Ammon's horn (tissue), 1 donor: ENCODE measurements at places on chromosomes 12 and 14.
A peak's percentile ranks its signal among the peaks of the same experiment; 100 is the strongest.

DNA sequence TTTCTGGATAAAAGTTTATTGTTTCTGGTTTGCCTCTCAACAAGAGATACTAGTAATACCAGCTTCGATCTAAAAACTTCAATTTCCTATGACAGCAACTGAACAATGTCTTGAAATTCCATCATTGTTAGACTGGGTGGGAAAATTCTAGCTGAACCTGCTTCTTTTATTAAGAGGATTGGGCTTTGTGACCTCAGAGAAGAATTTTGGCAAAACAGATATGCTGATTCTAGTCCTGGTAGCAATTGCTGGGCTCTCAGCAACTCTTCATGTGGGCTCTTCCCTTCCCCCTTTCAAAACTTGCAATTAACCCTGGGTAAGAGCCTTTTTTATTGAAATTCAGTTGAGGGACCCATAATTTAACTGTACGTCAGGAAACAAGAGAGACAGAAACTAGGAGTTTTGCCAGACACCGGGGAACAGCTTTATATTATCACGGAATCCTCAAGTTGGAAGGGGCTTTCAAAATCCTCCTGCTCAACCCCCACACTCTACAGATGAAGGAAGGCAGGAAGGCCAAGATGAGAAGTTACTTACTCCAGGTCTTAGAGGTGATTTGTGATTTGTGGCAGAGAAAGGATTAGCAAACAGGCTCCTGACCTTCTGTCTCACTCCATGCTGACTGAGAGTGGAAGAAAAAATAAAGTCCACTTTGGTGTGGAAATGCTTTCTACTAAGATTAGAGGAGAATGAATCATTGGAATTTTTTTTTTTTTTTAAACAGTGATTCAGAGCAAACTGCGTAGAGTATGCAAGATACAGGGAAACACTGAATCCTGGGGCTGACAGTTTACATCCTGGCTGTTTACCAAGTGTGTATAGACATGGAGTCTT is 239.0 kb upstream of the ATP2B1 start:
- no peak for DNase-seq

GRCh38 chr12:91056488-91056887 is 1.3 kb downstream of the KERA start:
- no peak for DNase-seq

GRCh38 chr14:77224212-77224611 is 42.6 kb downstream of the TMEM63C start:
- DNase-seq = no peak

DNA sequence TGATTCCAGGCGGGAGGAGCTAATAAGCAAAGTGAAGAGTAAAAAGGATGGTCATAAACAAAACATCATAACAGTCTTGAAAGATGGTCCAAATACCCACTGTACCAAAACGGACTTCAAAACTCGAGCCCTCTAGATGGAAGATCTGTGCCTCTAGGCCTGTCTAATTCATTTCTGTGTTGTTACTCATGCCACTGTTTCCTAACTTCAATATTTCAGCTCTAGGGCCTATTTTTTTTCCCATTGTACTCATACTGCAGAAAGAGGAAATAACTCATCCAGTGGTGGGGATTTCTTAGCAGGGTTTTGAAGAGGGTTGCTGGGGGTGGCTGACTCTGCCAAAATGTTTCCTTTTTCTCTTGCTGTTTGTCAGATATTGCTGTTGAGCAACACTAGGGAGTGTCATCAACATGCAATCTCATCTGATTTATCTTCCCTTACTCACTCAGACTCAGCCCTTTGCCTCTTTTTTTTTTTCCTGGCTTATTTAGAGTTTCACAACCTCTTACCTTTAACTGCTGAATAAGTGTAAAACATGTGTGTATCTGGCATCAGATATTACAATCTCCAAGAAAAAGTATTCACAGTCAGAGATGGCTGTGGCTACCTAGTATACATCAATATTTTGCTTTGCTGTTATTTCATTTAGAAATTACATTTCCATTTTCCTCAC is 189.6 kb downstream of the DUSP6 start:
- DNase-seq = peak; percentile 74

DNA sequence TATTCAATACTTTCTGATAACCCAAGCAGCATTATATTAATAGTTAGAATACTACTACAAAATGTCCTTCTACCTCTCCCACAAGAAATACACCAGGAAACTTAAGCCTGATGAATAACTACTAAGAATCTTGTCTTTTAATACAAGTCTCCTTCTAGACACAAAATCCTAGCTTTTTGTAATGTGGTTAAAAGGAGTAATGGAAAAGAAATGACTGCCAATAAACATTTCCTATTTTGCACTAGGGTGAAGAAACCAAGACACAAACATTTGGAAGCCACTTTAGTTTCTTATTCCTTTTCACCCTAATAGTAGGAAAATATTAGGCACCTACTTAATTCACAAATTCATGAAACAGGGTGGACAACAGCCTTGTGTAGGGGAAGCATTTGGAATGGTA is 51.3 kb upstream of the TTC7B start:
- DNase-seq = no peak

- DNase-seq = no peak
Observed at GRCh38 chr14:68409387-68409786, 383.5 kb downstream of the ZFP36L1 start.

- DNase-seq = no peak
Observed at GRCh38 chr12:28027947-28028724, 55.6 kb upstream of the PTHLH start.

DNA sequence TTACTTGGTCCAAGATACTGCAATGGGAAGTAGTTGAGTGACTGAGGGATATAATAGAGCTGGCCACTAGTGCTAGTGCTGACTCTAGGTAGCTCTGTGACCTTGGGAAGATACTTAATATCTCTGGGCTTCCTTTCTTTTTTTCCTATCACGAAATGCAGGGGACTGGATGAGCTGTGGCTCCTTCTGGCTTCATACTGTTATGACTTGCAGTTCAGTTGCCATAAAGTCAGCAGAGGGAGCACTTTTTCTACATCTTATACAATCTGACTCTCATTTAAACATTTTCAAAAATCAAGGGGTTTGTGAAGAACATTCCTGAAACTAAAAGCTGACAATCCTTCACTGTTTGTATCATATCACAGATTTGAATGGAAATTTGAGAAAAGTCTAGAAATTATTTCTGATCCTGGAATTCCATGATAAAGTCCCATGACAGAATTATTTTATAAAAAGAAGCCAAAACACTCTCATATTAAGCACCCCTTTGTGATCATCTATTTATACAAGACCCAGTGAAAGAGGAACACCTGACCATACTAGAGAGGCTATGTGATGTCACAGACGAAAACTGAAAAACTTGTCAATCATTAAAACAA is 5.3 kb downstream of the BHLHE41 start:
- DNase-seq = peak; percentile 86
